Cardiac septum (tissue), 1 donor: ENCODE measurements at places on chromosomes 4 and X.

GRCh38 chr4:87469390-87469789, 47.0 kb downstream of the NUDT9 start:
- DNase-seq: no peak

GRCh38 chr4:150515135-150515534, 66.8 kb upstream of the MAB21L2 start:
- no peak for DNase-seq

DNA sequence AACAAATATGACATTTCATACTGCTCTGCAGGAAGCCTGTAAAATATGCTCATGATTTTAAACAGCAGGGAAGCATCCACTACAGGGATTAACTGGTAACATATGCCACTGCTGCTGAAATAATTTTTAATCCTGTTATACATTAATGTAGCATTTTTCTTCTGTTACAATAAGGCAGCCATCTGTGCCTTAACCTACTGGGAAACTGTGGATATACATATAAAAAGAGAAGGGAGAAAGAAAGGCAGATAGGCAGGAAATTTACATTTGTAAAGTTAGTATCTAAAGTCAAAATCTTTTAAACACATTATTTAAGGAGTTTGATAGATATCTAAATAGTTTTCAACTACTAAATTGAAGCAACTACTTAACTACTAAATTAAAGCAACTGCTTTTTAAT, 514.6 kb upstream of the KLHL4 start:
- no peak for DNase-seq

- no peak for DNase-seq
Observed at GRCh38 chr4:138804711-138805110, 210.9 kb upstream of the NOCT start.

DNA sequence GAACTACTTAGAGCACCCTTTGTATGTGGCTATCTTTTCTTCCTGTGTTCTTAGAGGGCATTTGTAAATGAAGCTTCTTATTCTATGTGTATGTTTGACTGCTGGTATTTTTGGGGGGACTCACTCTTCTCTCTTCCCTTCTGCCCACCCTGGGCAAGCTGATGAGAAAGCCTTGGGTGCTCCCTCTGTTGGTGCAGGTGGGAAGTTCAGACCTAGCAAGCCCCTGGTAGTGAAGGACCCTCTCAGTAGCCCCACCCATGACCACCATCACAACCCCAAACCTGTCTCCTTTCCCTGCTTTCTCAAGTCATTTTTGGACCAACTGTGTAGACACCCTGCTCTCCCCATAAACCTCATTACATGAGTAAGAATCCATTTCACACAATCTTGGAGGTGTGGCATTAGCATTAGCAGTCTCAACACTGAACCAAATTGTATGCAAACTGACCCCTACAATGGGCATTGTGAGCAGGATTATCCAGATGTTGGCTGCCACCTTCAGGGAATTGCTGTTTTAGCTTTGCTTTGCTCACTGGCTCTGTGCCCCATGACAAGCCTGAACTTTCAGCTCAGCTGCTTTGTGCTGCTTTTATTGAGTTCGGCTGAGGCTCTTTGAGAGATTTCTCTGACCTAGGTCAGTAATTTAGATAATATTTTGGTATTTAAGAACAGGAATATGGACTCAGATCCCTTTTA, 27.9 kb downstream of the TRIM61 start:
- no peak for DNase-seq
